ENCODE measurements at places on chromosomes 3 and 15.

GRCh38 chr3:22982981-22983587, 220.0 kb upstream of the UBE2E2 start:
- DNase-seq, result no peak

DNA sequence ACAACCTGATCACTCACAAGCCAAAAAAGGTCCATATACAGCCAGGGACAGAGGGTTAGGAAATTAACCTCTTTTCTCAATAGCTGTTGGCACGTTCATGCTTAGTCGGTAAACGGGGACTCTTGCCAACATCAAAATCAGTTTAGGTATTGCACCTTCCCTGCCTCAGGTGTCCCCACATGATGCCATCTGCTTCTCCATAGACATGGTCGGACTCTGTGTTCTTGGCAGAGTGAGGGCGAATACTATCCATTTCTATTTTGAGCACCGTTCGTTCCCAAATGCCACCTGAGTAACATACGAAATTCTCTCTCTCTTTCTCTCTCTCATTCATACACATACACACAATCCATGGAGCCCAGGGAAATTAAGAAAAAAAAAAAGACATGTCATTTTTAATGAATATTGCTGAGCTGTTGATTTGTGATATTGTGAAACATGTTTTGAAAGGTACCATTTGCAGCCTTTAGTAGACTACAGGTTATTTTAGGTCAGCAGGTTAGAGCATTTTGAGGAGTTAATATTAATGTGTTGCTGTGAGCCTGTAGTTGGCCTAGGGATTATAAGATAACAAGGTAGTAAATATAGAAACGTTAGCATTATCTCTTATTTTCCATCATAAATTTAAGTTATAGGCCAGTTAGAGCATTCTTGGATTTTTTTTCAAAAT, 78.5 kb downstream of the GHSR start:
- no peak for DNase-seq

- DNase-seq, result no peak
Measured at GRCh38 chr3:120858521-120858920, 49.5 kb upstream of the STXBP5L start.

GRCh38 chr15:31398677-31399301, 72.2 kb downstream of the KLF13 start:
- DNase-seq, result no peak
